Stimulated activated CD8-positive, alpha-beta memory T cell treated with anti-CD3 and anti-CD28 coated beads, Interleukin-15, amount 100 ng/mL, for 1 hour (primary cell): ENCODE measurements at places on chromosomes 4 and X.

DNA sequence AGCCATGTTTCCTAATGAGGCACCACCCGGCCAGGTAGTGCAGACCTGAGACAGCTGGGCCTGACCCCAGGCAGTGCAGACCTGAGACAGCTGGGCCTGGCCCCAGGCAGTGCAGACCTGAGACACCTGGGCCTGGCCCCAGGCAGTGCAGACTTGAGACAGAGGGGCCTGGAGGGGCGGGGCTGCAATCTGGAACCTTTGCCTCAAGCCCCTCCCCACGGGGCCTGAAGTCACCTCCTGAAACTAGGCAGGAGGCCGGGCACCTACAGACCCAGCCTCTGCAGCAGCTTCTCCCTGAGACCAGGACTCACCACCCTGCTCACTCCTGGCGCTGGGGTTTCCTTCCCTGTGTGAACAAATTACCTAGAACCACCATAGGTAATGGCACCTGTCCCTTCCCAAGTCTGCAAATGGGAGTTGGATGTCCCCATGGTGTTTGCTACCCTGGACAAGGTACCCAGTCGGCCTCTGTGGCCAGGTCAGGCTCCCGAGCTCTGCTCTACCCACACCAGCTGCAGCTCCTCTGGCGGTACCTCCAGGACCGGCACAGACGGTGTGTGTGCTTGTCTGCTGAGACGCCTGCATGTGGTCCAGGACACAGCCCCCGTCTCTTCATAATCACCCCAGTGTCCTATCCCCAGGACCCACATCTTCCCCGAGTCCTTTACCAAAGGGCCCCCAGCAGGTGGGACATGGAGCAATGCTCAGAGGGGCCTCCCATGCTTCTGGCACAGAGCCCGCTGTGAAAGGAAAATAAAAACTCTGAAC, 53.1 kb upstream of the C4orf50 start:
- DNase-seq: no peak

GRCh38 chr4:24000470-24000831, 110.6 kb upstream of the PPARGC1A start:
- DNase-seq: no peak

DNA sequence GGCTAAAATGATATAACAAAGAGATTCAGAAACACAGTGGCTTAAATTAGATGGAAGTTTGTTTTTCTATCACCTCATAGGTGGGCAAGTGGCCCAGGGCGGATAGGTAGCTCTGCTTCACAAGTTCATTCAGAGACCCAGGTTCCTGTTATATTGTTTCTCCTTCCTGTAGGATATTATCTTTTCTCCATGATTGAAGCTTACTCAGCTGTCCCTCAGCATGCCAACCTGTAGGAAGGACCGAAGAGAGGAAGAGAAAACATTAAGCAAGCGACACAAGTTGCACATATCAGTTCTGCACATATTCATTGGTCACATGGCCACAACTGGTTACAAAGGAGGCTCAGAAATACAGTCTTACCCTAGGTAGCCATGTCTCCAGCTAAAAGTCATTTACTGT, 6.9 kb downstream of the KLHL5 start:
- DNase-seq: no peak

DNA sequence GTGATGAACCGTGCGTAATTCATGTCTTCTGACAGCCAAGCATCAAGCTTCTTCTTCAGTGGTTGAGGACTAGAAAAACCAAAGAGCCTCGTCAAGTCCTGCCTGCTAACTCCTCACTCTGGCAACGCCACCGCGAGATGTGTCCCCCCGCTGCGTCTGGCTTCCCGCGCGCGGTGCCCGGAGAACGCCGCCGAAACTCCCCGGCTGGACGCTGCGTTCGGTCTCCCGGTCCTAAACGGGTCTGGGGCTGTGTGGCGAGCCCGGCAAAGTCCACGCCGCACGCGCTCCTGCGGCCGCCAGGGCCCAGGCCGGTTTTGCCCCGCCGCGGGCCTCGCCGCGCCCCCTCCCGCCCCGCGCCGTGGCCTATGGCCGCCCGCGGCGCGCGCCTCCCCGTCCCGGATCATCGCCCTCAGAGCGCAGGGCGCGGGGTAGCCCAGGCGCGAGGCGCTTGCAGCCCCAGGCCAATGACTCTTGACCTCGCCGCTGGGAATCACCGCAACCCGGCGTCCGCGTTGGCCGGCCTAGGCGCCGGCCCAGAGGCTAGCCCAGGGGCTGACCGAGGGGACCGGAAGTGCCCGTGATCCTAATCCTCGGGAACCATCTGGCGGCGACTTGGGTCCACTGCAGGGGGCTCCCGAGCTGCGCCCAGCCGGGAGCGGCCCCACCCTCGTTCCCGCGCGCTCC, at the start of gene AADAT:
AADAT (minus strand) TSS at position 289 of the 684 bp plus-strand sequence; CDS start at position 23, 266 bp downstream.
- no peak for DNase-seq

- no peak for DNase-seq
These were observed 182.8 kb downstream of the PDGFC start for GRCh38 chr4:156788782-156789181.

- DNase-seq: no peak
These were observed 96.9 kb upstream of the CITED1 start for GRCh38 chrX:72402614-72403013.

DNA sequence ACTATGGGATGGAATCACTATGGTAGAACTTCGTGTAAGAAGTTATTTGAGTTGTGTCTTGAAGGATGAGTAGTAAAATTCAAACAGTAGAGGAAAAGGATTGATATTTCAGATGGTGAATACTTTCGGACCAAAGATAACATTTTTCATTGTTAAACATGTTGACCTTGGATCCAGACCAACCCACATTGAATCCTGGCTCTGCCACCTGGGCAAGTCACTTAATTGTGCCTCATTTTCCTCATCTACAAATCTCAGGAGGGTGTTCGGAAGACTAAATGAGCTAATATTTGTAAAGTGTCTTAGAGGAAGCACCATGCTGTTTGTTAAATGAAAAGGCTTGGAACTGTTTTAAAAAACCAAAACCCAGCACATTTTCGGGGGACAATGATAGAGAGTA, 1.4 kb upstream of the AIFM1 start:
- DNase-seq: no peak

DNA sequence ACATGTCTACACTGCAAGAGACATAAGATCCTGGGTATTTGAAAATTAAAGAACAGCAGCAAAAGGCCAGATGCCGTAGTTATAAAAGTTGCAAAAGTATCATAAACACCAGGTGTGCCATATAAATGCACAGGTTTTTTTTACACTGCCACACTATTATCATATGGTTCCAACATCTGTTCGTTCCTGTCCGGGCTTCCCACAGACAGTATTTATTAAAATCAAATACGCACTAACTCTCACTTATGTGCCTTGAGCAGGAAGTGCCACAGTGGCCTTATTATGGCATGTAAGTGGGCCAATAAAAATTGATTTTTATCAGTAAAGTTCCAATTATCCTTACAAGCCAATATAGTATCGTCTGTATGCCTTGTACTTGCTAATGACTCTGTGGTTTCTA, 873.2 kb downstream of the RPA4 start:
- DNase-seq: no peak
